ENCODE measurements at places on chromosomes 1 and 21. TPM values are rescaled to one million over a fixed set of nuclear protein-coding genes. Genes with fewer than 3 reads are reported as not detected.
A peak's percentile ranks its signal among the peaks of the same experiment; 100 is the strongest.

DNA sequence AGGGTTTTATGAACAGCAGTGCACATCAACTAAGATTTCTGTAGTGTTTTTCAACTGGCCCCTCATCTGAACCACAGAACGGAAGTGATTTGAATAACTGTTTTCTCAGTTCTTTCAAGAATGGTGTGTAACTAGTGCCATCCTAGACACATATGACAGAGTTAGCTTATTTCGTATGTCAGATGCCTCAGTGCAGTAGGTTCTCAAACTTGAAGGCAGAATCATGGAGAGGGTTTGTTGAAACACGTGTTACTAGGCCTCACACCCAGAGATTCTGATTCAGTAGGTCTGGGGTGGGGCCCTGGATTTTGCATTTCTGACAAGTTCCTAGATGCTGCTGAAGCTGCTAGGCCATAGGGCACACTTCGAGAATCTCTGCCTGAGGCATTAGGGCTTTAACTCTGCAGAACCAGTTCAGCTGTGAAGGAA, 49.0 kb downstream of the SCCPDH start:
- H3K27ac ChIP-seq: no peak overlapping the region
- H3K36me3 ChIP-seq: no peaks in the 10 kb centered on the region
- no peaks in the 10 kb centered on the region for H3K27me3 ChIP-seq
- no peak overlapping the region for H3K4me3 ChIP-seq
- DNase-seq: no peak
- peaks cover 11% of the 10 kb centered on the region for H3K4me1 ChIP-seq

DNA sequence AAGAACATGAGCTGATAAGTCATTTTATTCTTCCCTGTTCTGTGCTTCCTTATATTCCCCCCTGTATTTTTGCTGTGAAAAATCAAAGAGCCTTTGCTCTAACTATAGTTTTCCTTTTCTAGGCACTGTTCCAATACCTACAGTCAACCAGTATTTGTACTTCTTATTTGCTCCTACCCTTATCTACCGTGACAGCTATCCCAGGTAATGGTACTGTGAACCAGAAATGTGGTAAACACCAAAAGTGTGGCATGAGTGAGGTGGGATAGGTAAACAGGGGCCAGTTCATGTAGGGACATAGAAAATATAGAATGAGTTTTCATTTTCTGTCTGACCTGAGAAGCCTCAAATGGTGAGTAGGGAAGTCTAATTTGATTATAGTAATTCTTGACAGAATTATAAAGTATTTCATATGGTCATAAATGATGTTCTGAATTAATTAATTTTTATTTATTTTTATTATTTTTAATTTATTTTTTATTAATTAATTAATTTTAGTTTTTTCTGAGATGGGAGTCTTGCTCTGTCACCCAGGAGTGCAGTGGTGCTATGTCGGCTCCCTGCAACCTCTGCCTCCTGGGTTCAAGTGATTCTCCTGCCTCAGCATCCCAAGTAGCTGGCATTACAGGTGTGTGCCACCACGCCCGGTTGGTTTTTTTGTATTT, 22.9 kb upstream of the AXDND1 start:
- H3K4me3 ChIP-seq: no peak overlapping the region
- no peaks in the 10 kb centered on the region for H3K27me3 ChIP-seq

GRCh38 chr1:200115532-200115931, 88.0 kb downstream of the NR5A2 start:
- no peak for DNase-seq
- peaks cover 14% of the 10 kb centered on the region for H3K4me1 ChIP-seq
- H3K4me3 ChIP-seq: no peak overlapping the region
- H3K36me3 ChIP-seq: no peaks in the 10 kb centered on the region
- H3K27ac ChIP-seq: no peak overlapping the region
- H3K27me3 ChIP-seq: no peaks in the 10 kb centered on the region

BMP8A gene
- total RNA-seq: 1.3 TPM

- no peak for DNase-seq
- H3K36me3 ChIP-seq: no peaks in the 10 kb centered on the region
- no peak overlapping the region for H3K27ac ChIP-seq
- H3K4me1 ChIP-seq: peaks cover 44% of the 10 kb centered on the region
- no peaks in the 10 kb centered on the region for H3K27me3 ChIP-seq
Measured at GRCh38 chr1:14786109-14786675, 187.7 kb downstream of the KAZN start.

ANKRD35 gene
- 3.6 TPM for total RNA-seq

ZNF593OS gene
- total RNA-seq: not detected

CADM3 gene
- total RNA-seq: 4.4 TPM

DNA sequence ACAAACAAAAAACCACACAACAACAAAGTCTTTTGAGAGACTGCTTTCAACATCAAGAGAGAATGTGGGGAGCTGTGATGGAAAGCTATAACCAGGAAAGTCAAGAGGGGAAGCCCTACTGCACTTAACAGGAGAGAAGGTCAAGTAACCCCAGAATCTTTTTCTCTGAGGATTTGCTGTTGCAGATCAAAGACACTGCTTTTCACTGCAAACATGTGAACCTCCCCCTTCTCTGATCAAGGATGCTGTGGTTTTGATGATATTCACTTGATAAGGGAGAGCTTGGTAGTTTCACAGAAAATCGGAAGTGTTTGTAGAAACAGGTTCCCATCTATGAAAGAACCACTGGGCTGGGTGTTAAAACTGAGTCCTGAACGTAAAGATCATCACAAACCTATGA, 4.8 kb downstream of the ETV3 start:
- no peak overlapping the region for H3K4me3 ChIP-seq
- no peak for DNase-seq
- peaks cover 13% of the 10 kb centered on the region for H3K4me1 ChIP-seq
- H3K27ac ChIP-seq: no peak overlapping the region

GRCh38 chr1:113930499-113931161, 1.5 kb downstream of the HIPK1 start:
- no peaks in the 10 kb centered on the region for H3K27me3 ChIP-seq
- peak overlapping the region; percentile 97 for H3K4me3 ChIP-seq
- peaks cover 25% of the 10 kb centered on the region for H3K4me1 ChIP-seq

DNA sequence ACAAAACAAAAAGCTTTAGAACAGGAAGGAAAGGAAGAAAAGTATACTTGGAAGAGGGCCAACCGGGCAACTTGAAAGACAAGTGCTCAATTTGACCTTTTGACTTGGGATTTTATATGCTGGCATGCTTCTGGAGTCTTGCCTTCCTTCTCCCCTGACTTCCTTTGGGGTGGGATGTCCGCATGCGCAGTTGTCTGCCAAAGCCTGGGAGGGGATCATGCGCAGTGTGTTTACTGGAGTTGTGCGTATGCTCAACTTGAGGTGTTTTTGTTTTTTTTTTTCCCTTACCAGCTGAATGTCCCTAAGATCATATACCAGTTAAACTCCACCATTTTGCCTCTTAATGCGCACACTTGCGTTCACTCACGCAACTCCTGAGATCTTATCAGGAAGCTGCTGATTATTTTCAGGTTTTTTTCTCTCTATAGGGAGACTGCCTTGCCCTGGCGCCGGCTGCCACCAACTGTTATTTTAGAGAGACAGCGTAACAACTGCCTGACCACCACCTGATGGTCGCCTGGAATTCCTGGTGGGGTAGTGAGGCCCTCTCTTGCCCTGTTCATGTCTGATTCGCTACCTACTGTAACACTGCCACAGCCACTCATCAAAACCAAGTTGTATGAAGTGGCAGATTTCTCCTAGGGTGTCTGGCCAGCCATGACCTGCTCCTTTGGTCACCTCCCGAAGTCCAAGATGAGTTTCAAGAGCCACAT, 138.7 kb upstream of the ZNF644 start:
- H3K27ac ChIP-seq: no peak overlapping the region
- H3K36me3 ChIP-seq: no peaks in the 10 kb centered on the region
- no peaks in the 10 kb centered on the region for H3K27me3 ChIP-seq
- H3K4me1 ChIP-seq: peaks cover 21% of the 10 kb centered on the region
- no peak overlapping the region for H3K4me3 ChIP-seq

- peaks cover 14% of the 10 kb centered on the region for H3K4me1 ChIP-seq
- no peaks in the 10 kb centered on the region for H3K27me3 ChIP-seq
- peak overlapping the region; percentile 66 for H3K27ac ChIP-seq
- no peak for DNase-seq
- peak overlapping the region; percentile 97 for H3K4me3 ChIP-seq
Measured at GRCh38 chr1:1398677-1399186, 403 bp downstream of the CCNL2 start.

DNA sequence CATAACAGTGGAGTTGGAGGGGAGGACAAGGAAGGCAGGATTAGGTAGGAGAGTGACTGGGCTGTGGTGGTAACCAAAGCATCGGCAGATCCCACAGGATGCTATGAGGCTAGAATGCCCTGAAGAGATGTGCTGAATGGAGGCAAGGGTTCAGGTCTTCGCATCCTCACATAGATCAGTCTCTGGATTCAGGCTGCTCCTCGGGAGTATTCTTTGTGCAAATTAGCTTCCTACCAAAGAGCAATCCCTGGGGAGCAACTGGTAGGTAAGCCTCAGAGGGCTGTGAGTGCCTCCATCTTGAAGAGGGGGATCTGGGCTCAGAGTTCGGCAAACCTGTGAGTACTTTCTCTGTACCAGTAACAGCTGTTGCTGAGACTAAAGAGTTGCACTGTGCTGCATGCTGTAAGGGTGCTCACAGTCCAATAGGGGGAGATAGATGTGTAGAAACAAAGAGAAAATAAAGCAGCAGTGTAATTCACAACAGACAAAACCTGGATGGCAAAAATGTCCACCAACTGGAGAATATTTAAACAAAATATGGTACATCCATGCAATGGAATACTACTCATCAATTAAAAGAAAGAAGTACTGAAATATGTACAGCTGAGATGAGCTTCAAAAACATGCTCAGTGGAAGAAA, 322.4 kb upstream of the DEPDC1 start:
- no peak overlapping the region for H3K4me3 ChIP-seq
- H3K36me3 ChIP-seq: no peaks in the 10 kb centered on the region
- peak; percentile 62 for DNase-seq

DNA sequence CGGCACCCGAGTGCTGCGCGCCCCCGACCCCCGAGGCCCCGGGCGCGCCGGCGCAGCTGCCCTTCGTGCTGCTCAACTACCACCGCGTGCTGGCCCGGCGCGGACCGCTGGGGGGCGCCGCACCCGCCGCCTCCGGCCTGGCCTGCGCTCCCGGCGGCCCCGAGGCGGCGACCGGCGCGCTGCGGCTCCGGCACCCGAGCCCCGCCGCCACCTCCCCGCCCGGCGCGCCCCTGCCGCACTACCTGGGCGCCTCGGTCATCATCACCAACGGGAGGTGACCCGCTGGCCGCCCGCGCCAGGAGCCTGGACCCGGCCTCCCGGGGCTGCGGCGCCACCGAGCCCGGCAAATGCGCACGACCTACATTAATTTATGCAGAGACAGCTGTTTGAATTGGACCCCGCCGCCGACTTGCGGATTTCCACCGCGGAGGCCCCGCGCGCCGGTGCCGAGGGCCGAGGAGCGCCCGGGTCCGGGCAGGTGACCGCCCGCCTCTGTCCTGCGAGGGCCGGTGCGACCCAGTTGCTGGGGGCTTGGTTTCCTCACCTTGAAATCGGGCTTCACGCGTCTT, 49.0 kb downstream of the SIM2 start:
- peak overlapping the region; percentile 59 for H3K4me3 ChIP-seq
- H3K36me3 ChIP-seq: no peaks in the 10 kb centered on the region
- H3K4me1 ChIP-seq: peaks cover 37% of the 10 kb centered on the region

GRCh38 chr1:101064697-101065096, 39.1 kb upstream of the DPH5 start:
- no peak for DNase-seq
- H3K27ac ChIP-seq: no peak overlapping the region
- H3K27me3 ChIP-seq: no peaks in the 10 kb centered on the region
- H3K4me1 ChIP-seq: no peaks in the 10 kb centered on the region
- H3K36me3 ChIP-seq: no peaks in the 10 kb centered on the region
- no peak overlapping the region for H3K4me3 ChIP-seq

- no peaks in the 10 kb centered on the region for H3K4me1 ChIP-seq
- H3K4me3 ChIP-seq: peak overlapping the region; percentile 17
- H3K27ac ChIP-seq: no peak overlapping the region
- DNase-seq: peak; percentile 61
- H3K36me3 ChIP-seq: no peaks in the 10 kb centered on the region
- H3K27me3 ChIP-seq: no peaks in the 10 kb centered on the region
Measured at GRCh38 chr1:236103059-236103458, 38.2 kb upstream of the NID1 start.

GRCh38 chr21:41980561-41980960, 26.7 kb upstream of the C2CD2 start:
- no peaks in the 10 kb centered on the region for H3K4me1 ChIP-seq
- H3K4me3 ChIP-seq: no peak overlapping the region
- no peak overlapping the region for H3K27ac ChIP-seq
- no peaks in the 10 kb centered on the region for H3K27me3 ChIP-seq
- no peaks in the 10 kb centered on the region for H3K36me3 ChIP-seq

- H3K4me1 ChIP-seq: no peaks in the 10 kb centered on the region
- H3K36me3 ChIP-seq: no peaks in the 10 kb centered on the region
- DNase-seq: no peak
- H3K4me3 ChIP-seq: no peak overlapping the region
- H3K27me3 ChIP-seq: no peaks in the 10 kb centered on the region
Measured at GRCh38 chr21:28174701-28175100, 818.0 kb downstream of the LTN1 start.

SFN gene
- total RNA-seq: 2.6 TPM

GRCh38 chr1:187474336-187474735, 645.6 kb downstream of the PLA2G4A start:
- H3K27ac ChIP-seq: no peak overlapping the region
- H3K27me3 ChIP-seq: no peaks in the 10 kb centered on the region
- DNase-seq: no peak
- H3K4me1 ChIP-seq: peaks cover 41% of the 10 kb centered on the region

DNA sequence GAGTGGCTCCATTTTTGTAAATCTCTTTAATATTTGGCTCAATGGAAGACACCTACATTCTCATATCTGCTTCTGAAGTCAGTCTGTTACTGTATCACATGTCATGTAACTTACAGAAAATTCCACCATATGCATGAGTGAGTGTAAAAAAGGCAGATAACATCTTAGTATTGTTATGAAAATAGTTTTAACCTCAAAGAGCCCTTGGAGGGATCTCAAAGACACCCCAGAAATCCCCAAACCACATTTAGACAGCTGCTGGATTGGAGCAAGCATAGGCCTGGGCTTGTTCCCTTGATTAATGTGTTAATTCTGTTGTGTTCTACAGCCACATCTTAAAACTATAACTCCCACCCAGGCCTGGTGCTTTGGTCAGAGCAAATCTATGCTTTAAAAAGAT, 16.9 kb downstream of the MACO1 start:
- no peak overlapping the region for H3K4me3 ChIP-seq
- H3K4me1 ChIP-seq: peaks cover 30% of the 10 kb centered on the region
- no peak for DNase-seq
- H3K27ac ChIP-seq: 0 out of 2 replicates have a peak overlapping the region, but pooled peaks have one; percentile 4
- no peaks in the 10 kb centered on the region for H3K36me3 ChIP-seq
- H3K27me3 ChIP-seq: no peaks in the 10 kb centered on the region

GRCh38 chr21:29125191-29125590, 5.3 kb upstream of the MAP3K7CL start:
- H3K27me3 ChIP-seq: no peaks in the 10 kb centered on the region
- no peaks in the 10 kb centered on the region for H3K36me3 ChIP-seq
- DNase-seq: no peak
- no peaks in the 10 kb centered on the region for H3K4me1 ChIP-seq
- H3K4me3 ChIP-seq: no peak overlapping the region
